HS-27A (cell line): ENCODE measurements at places on chromosomes 3 and 15.

DNA sequence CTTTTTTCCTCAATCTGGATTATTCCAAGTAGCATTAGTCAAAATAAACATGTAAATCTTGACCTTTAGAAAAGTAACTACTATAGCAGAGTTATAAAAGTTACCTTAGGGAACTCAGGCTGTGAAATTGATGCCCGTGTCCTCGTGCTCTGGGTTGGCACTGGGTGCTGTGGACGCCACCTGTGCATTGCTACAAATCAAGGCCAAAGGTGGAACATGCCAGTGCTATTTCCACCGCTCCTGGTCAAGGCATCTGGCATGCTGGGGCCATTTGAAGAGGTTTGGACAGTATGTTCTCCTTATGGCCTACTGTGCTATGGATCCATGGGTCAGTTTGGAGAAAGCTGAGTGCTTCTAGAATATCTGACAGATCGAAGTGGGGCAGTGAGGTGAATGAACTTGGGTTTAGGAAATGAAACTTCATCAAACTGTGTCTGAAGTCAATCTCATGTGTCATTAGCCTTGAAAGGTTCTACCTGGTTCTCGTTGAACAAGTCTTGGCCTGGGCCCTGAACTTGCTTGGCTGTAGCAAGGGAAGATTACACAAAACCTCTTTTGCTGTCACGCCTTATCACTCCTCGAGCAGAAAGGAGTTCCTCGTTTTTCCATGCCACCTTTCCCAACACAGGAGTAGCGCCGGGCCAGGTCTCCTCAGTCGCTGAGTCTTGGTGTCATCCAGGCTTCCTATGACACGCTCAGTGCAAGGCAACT lies 397.6 kb upstream of the RGMA start:
- no peak for DNase-seq

DNA sequence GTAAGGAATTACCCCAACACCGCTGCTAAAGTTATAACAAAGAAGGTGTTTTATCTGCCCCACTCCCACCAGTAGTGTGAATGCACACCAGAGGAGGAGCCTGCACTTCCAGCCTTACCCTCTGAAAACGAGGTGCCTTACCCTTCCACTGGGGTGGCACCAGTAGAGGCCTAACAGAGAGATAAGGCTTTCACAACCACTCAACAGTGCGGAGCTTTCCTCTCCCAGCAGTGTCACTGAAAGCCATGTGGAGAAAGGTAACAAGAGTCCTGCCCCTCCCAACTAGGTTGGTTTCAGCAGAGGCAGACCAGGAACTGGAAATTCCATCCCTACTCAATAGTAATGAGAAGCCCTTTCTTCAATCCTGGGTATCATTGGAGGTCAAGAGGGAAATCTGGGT lies 539.2 kb downstream of the VGLL3 start:
- no peak for DNase-seq

- peak; percentile 88 for DNase-seq
These were observed 5.7 kb downstream of the EIF4G1 start for GRCh38 chr3:184320104-184320445.

GRCh38 chr3:137988152-137988551 lies 21.8 kb upstream of the CLDN18 start:
- DNase-seq: no peak

- peak; percentile 39 for DNase-seq
These were observed 1.7 kb downstream of the CLRN1 start for GRCh38 chr3:150970665-150971324.

- DNase-seq: no peak
These were observed 139.2 kb downstream of the TPRA1 start for GRCh38 chr3:127451321-127451720.

DNA sequence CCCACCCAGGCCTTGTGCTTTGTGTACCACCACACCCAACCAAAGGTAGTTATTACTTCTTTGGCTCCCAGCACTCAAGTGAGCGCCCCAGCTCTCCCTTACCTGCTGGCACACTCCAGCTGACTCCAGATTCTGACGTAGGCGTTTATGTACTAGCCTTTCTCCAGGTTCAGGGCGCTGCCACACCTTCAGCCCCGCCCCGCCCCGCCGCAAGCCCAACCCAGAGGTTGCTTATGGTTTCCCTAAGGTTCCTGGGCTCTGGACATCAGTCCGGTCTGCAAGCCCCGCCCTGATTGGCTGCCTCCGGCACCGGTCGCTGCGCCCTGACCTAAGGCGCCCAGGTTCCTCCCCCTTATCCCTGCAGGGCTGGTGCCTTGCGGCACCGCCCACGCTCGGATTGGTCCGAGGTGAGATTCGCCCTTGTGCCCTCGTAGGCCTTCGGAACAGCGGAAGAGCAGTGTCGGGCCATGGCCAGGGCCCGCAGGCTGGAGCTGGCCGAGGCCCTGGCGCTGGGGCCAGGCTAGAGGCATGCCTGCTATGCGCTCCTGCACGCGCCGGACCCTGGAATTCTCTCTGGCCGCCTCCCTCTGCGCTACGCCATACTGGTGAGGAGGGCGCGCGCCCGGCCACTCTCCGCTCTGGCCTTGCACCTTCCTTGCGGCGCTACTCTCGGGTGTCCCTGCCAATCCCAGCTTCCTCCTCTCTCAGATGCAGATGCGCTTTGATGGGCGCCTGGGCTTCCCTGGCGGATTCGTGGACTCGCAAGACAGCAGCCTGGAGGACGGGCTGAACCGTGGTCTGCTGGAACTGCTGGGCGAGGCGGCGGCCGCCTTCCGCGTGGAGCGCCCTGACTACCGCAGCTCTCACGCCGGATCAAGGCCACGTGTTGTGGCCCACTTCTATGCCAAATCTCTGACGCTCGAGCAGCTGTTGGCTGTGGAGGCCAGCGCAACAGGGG lies 19.8 kb upstream of the NUDT16 start:
- DNase-seq: no peak

- DNase-seq: no peak
These were observed 234.2 kb upstream of the ST8SIA2 start for GRCh38 chr15:92159481-92159880.

DNA sequence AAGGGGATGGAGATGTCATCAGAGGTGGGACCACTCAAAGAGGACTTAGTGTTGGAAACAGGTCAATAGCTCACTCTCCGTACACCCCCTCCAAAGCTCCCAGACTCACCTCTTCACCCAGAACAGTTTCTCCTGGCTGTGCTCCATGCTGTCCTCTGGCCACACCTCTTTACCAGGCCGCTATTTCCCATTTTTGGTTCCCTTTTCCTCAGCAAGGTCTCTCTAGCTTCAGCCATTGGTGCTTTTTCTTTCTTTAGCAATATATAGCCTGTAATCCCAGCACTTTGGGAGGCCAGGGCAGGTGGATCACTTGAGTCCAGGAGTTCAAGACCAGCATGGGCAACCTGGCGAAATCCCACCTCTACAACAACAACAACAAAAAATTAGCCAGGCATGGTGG lies 123.6 kb upstream of the SMAD3 start:
- DNase-seq: no peak

- DNase-seq: no peak
These were observed 39.1 kb downstream of the KNL1 start for GRCh38 chr15:40633178-40633577.

DNA sequence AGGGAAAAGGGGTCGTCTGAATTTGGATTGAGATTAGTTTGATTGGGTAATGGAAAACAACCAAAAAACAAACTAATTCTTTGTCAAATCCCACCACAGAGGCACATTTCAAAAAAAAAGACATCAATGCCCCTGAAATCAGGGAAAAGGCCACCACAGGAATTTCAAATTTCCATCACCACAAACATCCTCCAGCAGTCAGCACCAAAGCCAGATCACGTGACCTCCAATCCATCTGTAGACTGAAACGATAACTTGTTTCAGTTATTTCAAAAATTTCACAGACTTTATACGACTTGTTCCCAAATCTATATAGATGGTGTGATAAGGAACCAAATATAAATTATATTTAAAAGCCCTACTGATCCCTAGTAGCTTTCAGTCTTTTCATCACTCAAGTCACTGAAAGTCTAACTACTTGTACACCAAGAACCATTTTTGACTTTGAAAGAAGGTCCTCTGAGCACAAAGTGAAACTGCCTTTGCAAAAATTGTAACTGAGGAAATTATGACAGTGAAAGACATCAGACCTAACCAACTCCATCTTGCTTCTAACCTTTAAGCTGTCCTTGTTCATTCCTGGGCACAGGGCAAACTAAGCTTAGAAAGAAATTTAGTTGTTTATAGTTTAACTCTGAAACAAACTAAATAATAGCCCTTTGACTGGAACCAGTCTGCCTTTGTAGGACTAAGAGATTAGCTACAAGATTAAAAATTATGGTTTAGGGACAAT lies 48.1 kb upstream of the PLCL2 start:
- peak; percentile 39 for DNase-seq

GRCh38 chr15:100200287-100200880 lies 141.4 kb downstream of the ADAMTS17 start:
- no peak for DNase-seq

DNA sequence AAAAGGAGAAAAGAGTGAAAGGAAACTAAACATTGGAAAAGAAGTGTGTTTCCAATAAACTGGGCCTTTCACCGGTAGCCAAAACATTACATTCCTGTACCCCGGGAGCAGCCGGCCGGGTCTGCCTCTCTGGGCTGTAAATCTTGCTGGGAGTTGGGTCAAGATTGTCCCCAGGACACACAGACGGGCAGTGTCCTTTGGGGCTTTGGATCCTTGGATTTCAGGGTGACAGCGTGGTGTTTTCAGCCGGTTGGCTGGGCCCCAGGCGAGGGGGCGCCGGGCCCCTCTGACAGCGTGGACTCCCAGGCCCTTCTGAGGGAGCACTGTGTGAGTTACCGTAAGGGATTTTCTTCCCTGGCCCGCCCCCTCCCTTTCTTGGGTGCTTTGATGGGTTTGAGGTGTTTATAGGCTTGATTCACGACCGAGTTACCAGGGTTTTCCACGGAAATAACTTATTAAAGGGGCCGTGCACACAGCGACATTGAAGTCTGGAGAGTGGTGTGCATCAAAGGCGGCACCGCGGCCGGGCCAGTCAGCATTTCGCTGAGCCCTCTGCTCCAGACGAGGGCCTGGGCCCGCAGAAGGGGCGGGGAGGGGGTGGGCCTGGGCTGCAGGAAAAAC lies 27.4 kb downstream of the SMAD6 start:
- DNase-seq: no peak

DNA sequence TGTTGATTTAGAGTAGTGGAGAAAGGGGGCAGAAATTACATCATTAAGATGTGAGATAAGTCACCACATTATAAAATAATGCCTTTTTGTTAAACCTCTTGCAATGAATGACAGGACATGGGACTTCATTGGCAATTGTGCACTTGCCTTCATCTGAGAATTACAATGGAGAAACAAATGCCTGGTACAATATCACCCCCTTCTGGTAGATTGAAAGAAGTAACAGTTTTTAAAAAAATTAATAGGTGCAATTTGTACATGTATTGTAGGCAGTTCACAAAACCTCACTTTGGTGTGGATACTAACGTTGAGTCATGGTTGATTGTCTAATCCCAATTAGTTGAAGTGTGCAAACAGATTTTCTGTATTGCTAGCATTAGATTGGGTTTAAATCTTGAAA lies 4.6 kb upstream of the P2RY14 start:
- peak; percentile 12 for DNase-seq
